ENCODE measurements at places on chromosomes 3 and 15. TPM values are rescaled to one million over a fixed set of nuclear protein-coding genes. Genes with fewer than 3 reads are reported as not detected.

DNA sequence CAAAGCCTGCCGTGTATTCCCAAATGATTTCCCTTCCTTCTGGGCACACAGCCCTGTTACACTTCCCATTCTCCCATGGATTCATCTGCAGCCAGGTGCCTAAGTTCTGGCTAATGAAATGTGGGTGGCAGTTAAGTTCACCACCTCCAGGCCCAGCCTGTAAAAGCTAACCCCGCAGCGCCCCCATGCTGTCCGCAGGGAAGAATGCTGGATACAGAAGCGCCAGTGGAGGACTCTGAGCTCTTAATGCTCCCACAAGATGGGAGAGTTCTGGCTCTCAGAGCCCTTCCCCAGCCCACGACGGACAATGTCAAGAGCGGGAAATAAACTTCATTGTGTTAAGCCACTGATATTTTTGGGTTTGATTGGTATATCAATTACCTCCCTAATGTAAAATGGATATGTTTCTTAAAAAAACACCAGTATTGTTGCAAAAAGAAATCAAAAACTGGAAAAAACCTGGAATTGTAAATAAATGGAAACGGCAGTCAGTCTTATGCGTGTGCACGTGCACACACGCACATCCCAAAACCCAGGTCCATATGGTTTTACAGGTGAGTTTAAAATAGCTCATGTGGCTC is 37.7 kb upstream of the FGD5 start:
- no peak overlapping the region for H3K4me3 ChIP-seq
- H3K4me1 ChIP-seq, result no peaks in the 10 kb centered on the region
- H3K36me3 ChIP-seq, result no peaks in the 10 kb centered on the region
- peaks cover 14% of the 10 kb centered on the region for H3K27me3 ChIP-seq

DNA sequence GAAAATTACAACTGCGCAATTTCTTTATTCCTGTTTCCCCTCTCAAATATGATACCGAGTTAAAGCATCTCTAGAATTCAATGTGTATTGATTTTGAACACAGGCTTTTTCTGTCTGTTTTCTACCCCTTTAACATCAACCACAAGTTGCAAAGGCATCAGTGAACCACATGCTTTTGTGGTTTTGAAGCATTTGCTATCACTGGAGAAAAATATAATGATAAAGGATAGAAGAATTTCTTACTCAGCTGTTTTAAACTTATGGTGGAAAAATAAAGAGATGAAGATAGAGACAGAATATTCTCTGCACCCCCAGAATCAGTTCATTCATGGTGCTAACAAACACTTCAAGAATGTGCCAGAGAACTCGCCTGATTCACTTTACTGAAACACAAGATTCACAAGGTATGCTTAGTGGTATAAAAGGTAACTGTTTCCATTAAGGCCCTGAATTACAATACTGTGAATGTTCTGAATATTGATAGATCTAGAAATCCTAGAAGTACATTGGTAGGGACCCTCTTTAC is 9.5 kb upstream of the DPPA4 start:
- H3K36me3 ChIP-seq, result no peaks in the 10 kb centered on the region
- H3K4me1 ChIP-seq, result no peaks in the 10 kb centered on the region
- no peak overlapping the region for H3K27ac ChIP-seq
- no peaks in the 10 kb centered on the region for H3K27me3 ChIP-seq

GRCh38 chr3:138861798-138862197 is 27.1 kb upstream of the PIK3CB start:
- H3K27me3 ChIP-seq, result no peaks in the 10 kb centered on the region
- H3K4me1 ChIP-seq, result peaks cover 17% of the 10 kb centered on the region
- no peak overlapping the region for H3K4me3 ChIP-seq
- DNase-seq, result peak; percentile 28
- no peaks in the 10 kb centered on the region for H3K36me3 ChIP-seq
- no peak overlapping the region for H3K27ac ChIP-seq

GRCh38 chr3:28250999-28251398 is 9.6 kb downstream of the CMC1 start:
- no peaks in the 10 kb centered on the region for H3K36me3 ChIP-seq
- no peak for DNase-seq
- no peaks in the 10 kb centered on the region for H3K27me3 ChIP-seq
- H3K4me1 ChIP-seq, result no peaks in the 10 kb centered on the region
- no peak overlapping the region for H3K27ac ChIP-seq

DNA sequence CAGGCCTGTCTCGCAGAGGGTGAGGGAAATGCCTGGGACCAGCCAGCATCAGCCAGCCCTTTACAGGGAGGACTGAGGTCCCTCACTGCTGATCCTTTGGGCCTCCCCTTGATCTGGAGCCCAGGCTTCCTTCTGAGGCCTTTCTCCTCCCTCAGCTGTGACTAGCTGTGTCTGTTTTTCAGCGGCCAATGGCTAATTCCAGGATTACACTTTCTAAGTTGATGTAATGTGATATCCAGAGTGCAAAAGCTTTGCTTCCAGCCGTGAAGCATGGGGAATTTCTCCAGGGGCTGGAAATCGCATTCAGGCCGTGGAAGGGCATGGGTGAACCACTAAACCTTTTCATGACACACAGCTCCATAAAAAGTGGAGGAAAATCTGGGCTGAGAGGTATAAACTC is 157.6 kb downstream of the SHQ1 start:
- no peak overlapping the region for H3K27ac ChIP-seq
- no peak for DNase-seq
- no peaks in the 10 kb centered on the region for H3K27me3 ChIP-seq
- no peaks in the 10 kb centered on the region for H3K4me1 ChIP-seq

GRCh38 chr3:192819001-192819569 is 91.7 kb upstream of the FGF12 start:
- no peaks in the 10 kb centered on the region for H3K27me3 ChIP-seq
- no peak overlapping the region for H3K4me3 ChIP-seq
- no peaks in the 10 kb centered on the region for H3K36me3 ChIP-seq

- H3K4me1 ChIP-seq, result no peaks in the 10 kb centered on the region
- no peaks in the 10 kb centered on the region for H3K36me3 ChIP-seq
Observed at GRCh38 chr15:57727031-57727430, 20.5 kb downstream of the POLR2M start.

DNA sequence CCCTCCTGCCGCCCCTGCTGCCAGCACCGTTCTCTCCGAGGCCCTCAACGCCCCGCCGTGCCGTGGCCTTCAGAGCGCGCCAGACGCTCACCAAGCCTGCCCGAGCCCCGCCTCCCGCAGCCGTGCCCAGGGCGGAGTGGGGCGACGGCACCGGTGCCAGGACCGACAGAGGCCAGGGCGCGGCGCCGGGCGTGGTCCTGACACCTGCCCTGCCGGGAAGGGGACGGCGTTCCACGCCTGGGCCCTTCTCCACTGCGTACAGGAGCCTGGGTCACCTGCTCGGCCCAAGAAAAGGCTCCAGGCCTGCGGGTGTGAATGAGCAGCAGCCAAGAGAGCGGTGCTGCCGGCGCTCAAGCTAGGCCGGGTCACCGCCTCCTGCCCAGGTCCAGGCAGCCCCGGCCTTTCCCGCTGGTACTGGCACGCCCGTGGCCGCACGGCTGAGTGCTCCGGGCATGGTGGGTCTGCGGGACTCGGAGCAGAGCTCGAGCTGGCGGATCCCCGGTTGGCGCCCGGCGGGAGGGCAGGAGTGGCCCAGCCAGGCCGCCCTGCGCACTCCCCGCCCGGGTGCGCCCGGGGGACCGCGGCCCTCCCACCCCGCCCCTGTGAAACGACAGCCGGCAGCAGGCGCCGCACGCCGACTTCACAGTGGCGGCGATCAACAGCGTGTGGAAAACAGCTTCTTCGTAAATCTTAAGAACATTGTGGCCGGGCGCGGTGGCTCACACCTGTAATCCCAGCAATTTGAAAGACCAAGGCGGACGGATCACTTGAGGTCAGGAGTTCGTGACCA is 4.2 kb downstream of the OCA2 start:
- H3K4me1 ChIP-seq, result peaks cover 12% of the 10 kb centered on the region
- no peak overlapping the region for H3K27ac ChIP-seq
- no peak for DNase-seq
- H3K36me3 ChIP-seq, result no peaks in the 10 kb centered on the region
- peaks cover 55% of the 10 kb centered on the region for H3K27me3 ChIP-seq
- peak overlapping the region; percentile 56 for H3K4me3 ChIP-seq

- H3K4me3 ChIP-seq, result no peak overlapping the region
- DNase-seq, result no peak
- no peak overlapping the region for H3K27ac ChIP-seq
Observed at GRCh38 chr3:32960404-32961170, 9.1 kb downstream of the CCR4 start.

DNA sequence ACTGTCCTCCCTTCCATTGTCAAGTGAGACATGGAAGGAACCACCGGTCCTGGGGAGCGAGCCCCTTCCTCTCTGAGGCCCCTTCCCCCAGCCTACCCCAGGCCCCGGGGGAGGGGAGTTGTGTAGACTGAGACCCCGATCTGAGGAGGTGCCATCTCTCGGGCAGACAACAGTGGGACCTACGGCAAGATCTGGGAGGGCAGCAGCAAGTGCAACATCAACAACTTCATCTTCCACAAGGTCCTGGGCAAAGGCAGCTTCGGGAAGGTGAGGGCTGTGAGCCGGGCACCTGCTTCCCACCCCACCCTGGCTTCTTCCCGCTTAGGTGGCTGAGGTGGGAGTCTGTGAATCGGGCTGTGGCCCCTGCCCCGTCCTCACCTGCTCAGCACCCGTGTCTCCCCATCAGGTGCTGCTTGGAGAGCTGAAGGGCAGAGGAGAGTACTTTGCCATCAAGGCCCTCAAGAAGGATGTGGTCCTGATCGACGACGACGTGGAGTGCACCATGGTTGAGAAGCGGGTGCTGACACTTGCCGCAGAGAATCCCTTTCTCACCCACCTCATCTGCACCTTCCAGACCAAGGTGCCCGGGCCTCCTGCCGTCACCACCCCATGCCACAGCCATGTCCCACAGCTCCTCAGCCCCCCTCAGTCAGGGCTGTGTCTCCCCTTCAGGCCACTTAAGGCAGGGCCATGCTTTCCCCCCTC is 24.9 kb downstream of the PRKCD start:
- DNase-seq, result no peak
- no peak overlapping the region for H3K27ac ChIP-seq
- H3K4me1 ChIP-seq, result no peaks in the 10 kb centered on the region
- H3K36me3 ChIP-seq, result peaks cover 9% of the 10 kb centered on the region
- H3K4me3 ChIP-seq, result no peak overlapping the region

GRCh38 chr3:160677459-160677881 is 510 bp downstream of the ARL14 start:
- H3K4me1 ChIP-seq, result peaks cover 19% of the 10 kb centered on the region
- H3K27ac ChIP-seq, result peak overlapping the region; percentile 50
- peak; percentile 30 for DNase-seq

DNA sequence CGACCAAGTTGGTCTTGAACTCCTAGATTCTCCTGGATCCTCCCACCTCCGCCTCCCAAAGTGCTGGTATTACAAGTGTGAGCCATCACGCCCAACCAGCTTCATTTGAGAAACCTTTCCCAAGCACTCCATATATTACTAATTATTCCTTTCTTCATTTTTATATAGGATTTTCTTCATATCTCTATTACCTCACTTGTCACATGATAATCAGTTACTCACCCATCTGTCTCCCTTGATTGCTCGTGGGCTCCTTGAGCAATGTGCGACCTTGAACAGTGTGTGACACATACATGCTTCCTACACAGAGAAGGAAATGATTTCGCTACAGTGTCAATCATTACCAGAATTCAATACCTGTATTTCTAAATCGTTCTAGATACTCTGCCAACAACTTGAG is 110.7 kb upstream of the C2CD4B start:
- DNase-seq, result no peak
- no peak overlapping the region for H3K27ac ChIP-seq
- no peaks in the 10 kb centered on the region for H3K36me3 ChIP-seq
- no peaks in the 10 kb centered on the region for H3K4me1 ChIP-seq
- no peak overlapping the region for H3K4me3 ChIP-seq
- H3K27me3 ChIP-seq, result no peaks in the 10 kb centered on the region

DNA sequence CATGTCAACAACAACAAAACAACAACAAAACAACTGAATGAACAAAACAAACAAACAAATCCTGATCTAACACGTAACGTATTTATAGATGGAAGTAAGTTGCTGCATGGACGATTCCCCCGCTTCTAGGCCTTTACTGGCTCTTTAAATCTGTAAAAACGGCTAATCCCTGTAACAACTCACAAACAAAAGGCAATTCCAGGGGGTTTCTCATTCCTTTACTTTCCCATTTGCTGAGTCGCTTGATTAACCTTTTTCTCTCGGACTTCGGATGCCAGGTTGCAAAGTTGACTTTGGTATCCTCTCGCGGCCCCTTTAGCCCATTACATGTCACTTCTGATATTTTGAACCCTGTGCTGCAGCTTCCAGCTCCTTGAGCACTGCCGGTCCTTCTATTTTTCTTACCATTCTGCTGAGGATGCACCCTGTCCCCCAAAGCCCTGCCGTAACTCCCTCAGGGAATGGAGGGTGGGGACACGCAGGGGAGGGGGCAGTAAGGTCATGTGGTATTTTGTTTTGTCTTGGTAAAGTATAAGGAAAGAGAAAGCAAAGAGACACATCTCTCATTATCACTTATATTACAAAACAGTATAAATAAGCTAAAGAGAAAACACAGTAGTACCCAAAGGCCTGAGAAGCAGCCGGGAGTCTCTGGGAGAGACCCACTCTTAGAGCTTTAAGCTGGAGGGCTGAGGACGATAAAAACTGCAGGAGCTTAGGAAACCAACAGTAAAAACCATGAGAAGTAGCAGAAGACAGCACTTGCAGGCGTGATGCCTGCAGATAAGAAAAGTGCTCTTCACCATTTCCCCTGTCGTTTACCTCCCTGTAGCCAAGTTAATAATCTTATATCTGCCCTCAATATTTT is 457.8 kb upstream of the ZNF717 start:
- no peak overlapping the region for H3K27ac ChIP-seq
- H3K27me3 ChIP-seq, result no peaks in the 10 kb centered on the region
- H3K4me3 ChIP-seq, result no peak overlapping the region

- H3K27me3 ChIP-seq, result no peaks in the 10 kb centered on the region
- H3K4me3 ChIP-seq, result no peak overlapping the region
- peaks cover 9% of the 10 kb centered on the region for H3K4me1 ChIP-seq
- no peak overlapping the region for H3K27ac ChIP-seq
- peak; percentile 56 for DNase-seq
Observed at GRCh38 chr3:65888980-65889706, 149.6 kb downstream of the MAGI1 start.

- no peaks in the 10 kb centered on the region for H3K4me1 ChIP-seq
- H3K4me3 ChIP-seq, result no peak overlapping the region
- no peak overlapping the region for H3K27ac ChIP-seq
- no peak for DNase-seq
- H3K36me3 ChIP-seq, result no peaks in the 10 kb centered on the region
Observed at GRCh38 chr3:48832684-48833083, 15.0 kb downstream of the PRKAR2A start.

- H3K36me3 ChIP-seq, result no peaks in the 10 kb centered on the region
- H3K4me3 ChIP-seq, result no peak overlapping the region
- DNase-seq, result no peak
Observed at GRCh38 chr3:30263238-30263924, 343.0 kb upstream of the TGFBR2 start.

The SAMD7 gene
- polyA plus RNA-seq, result not detected

The HYKK gene
- polyA plus RNA-seq, result 1.0 TPM

The TTBK2 gene
- 4.4 TPM for polyA plus RNA-seq

The FETUB gene
- not detected for polyA plus RNA-seq

The GPR62 gene
- 0.04 TPM for polyA plus RNA-seq

The FANCD2OS gene
- not detected for polyA plus RNA-seq

The KNG1 gene
- not detected for polyA plus RNA-seq

The GOLGA8A gene
- polyA plus RNA-seq, result 12.3 TPM

The GRK7 gene
- polyA plus RNA-seq, result not detected

The CFAP20DC gene
- polyA plus RNA-seq, result 0.92 TPM

The RASGRP1 gene
- 0.15 TPM for polyA plus RNA-seq

Measured in endothelial cell of umbilical vein (primary cell).